MCF 10A (cell line): ENCODE measurements at places on chromosomes 1 and 21. TPM values are rescaled to one million over a fixed set of nuclear protein-coding genes. Genes with fewer than 3 reads are reported as not detected.
A peak's percentile ranks its signal among the peaks of the same experiment; 100 is the strongest.

GRCh38 chr1:28091043-28091781 lies 2.8 kb upstream of the EYA3 start:
- peaks cover 15% of the 10 kb centered on the region for H3K4me1 ChIP-seq
- H3K36me3 ChIP-seq, result no peaks in the 10 kb centered on the region

GRCh38 chr1:78007677-78008341 lies 3.1 kb downstream of the DNAJB4 start:
- no peak for DNase-seq
- peak overlapping the region; percentile 88 for H3K4me3 ChIP-seq
- peaks cover 14% of the 10 kb centered on the region for H3K36me3 ChIP-seq
- H3K27me3 ChIP-seq, result no peaks in the 10 kb centered on the region
- H3K27ac ChIP-seq, result no peak overlapping the region

DNA sequence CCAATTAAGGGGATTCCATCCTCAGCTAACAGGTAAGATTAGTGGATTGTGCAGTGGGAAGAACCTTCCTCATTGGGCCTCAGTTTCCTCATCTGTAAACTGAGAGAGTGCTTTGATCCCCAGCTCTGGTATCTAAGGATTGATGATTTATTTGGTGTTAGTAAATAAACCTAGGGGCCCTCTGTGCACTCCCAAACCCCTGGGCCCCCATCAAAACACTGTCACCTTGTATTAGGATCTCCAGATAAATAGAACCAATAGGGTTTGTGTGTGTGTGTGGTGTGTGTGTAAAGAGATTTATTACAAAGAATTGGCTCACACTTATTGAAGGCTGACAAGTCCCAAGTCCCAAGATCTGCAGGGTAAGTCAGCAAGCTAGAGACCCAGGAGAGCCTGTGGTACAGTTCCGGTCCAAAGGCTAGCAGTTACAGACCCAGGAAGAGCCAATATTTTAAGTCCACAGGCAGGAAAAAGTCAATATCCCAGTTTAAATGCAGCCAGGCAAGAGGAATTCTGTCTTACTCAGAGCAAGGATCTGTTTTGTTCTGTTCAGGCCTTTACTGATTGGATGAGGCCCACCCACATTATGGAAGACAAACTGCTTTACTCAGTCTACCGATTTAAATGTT lies 11.0 kb upstream of the ELK4 start:
- H3K4me1 ChIP-seq, result no peaks in the 10 kb centered on the region
- H3K4me3 ChIP-seq, result no peak overlapping the region

- DNase-seq, result no peak
- H3K27ac ChIP-seq, result no peak within 1 kb of the TSS
- H3K36me3 ChIP-seq, result peaks cover 4% of the 10 kb centered on the region
- no peak within 1 kb of the TSS for H3K4me3 ChIP-seq
Observed at GRCh38 chr1:92075311-92075710, at the start of gene SETSIP. TSS of gene SETSIP (minus strand) at chr1:92075411. CDS start at chr1:92075411, 0 bp downstream.

The BARHL2 gene
- total RNA-seq, result not detected in 2 replicates

GRCh38 chr1:183578856-183579255 lies 11.4 kb downstream of the NCF2 start:
- H3K4me1 ChIP-seq, result peaks cover 7% of the 10 kb centered on the region
- H3K36me3 ChIP-seq, result no peaks in the 10 kb centered on the region
- no peak for DNase-seq
- H3K27me3 ChIP-seq, result no peaks in the 10 kb centered on the region
- H3K4me3 ChIP-seq, result no peak overlapping the region

GRCh38 chr1:208446271-208446691 lies 202.1 kb upstream of the PLXNA2 start:
- peaks cover 7% of the 10 kb centered on the region for H3K4me1 ChIP-seq
- H3K4me3 ChIP-seq, result no peak overlapping the region
- no peaks in the 10 kb centered on the region for H3K36me3 ChIP-seq
- H3K27ac ChIP-seq, result no peak overlapping the region

GRCh38 chr1:227321035-227321434 lies 2.7 kb upstream of the CDC42BPA start:
- no peak for DNase-seq
- no peaks in the 10 kb centered on the region for H3K27me3 ChIP-seq
- no peak overlapping the region for H3K27ac ChIP-seq
- no peak overlapping the region for H3K4me3 ChIP-seq
- peaks cover 20% of the 10 kb centered on the region for H3K4me1 ChIP-seq
- peaks cover 8% of the 10 kb centered on the region for H3K36me3 ChIP-seq

DNA sequence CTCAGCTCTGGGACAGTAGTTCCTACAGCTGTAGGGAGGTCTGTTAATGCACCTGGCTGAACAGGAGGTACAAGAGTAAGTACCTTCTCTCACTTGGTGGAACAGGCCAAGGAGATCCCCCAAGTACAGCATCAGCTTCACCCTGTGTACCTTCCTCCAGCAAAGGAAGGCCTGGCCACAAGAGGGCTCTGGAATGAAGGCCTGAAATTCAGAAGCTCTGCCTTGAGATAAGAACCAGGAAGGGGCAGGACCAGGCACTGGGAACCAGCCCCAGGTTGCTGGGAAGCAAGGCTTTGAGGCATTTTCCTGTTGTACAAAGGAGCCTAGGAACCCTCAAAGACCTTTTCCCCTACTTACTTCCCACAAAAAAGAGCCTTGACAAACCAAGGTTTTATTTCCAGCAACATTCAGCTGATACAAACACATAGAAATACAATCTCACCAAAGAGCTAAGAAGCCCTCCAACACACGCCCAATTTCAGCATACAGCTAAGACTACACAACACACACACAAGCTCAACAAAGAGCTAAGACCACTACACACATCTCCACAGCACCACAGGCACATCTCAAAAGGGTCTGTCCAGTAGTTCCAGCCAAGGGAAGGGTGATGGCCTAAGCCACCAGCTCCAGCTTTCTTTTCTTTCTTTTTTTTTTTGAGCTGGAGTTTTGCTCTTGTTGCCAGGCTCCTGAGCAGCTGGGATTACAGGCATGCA lies 23.5 kb downstream of the F11R start:
- H3K4me3 ChIP-seq, result no peak overlapping the region
- H3K27me3 ChIP-seq, result no peaks in the 10 kb centered on the region
- H3K27ac ChIP-seq, result no peak overlapping the region
- H3K36me3 ChIP-seq, result peaks cover 57% of the 10 kb centered on the region
- DNase-seq, result peak; percentile 74

GRCh38 chr1:156627313-156627880 lies 8.2 kb downstream of the HAPLN2 start:
- H3K36me3 ChIP-seq, result no peaks in the 10 kb centered on the region
- no peak overlapping the region for H3K4me3 ChIP-seq
- peak; percentile 83 for DNase-seq
- H3K4me1 ChIP-seq, result peaks cover 17% of the 10 kb centered on the region
- H3K27me3 ChIP-seq, result peaks cover 61% of the 10 kb centered on the region
- H3K27ac ChIP-seq, result no peak overlapping the region

DNA sequence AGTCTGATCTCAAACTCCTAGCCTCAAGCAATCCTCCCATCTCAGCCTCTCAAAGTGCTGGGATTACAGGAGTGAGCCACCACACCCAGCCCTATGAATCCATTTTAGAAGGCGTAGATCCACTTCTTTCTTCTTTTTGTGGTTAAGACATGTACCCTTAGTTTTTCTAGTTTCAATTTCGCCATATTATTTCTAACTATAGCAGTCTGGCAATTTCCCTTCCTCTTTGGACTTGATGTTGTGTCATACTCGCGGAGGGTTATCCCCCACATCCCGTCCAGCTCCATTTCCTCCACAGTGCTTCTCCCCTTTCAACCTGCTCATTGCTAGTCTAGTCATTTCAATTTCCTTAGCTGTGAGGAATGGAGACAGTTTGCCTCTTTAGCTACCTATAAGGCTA lies 5.2 kb upstream of the LRRC8D start:
- peaks cover 24% of the 10 kb centered on the region for H3K27me3 ChIP-seq
- no peak overlapping the region for H3K4me3 ChIP-seq
- peaks cover 11% of the 10 kb centered on the region for H3K4me1 ChIP-seq
- DNase-seq, result no peak

The UBXN11 gene
- total RNA-seq, result 17.7 and 20.3 TPM in 2 replicates

GRCh38 chr1:164608651-164609057 lies 49.7 kb downstream of the PBX1 start:
- H3K27ac ChIP-seq, result no peak overlapping the region
- peaks cover 26% of the 10 kb centered on the region for H3K4me1 ChIP-seq
- no peak overlapping the region for H3K4me3 ChIP-seq
- no peak for DNase-seq

- H3K4me3 ChIP-seq, result no peak overlapping the region
- H3K27ac ChIP-seq, result no peak overlapping the region
- no peaks in the 10 kb centered on the region for H3K36me3 ChIP-seq
- no peaks in the 10 kb centered on the region for H3K27me3 ChIP-seq
Observed at GRCh38 chr21:26887251-26887650, 42.0 kb upstream of the ADAMTS1 start.

The C1orf21 gene
- 23.2 and 25.3 TPM in 2 replicates for total RNA-seq

The TCEA3 gene
- 0.49 and 1.5 TPM in 2 replicates for total RNA-seq

The ORC1 gene
- 1.8 and 2.7 TPM in 2 replicates for total RNA-seq

The TTC34 gene
- 0.47 and 0.86 TPM in 2 replicates for total RNA-seq

The MAB21L3 gene
- 2.5 and 2.8 TPM in 2 replicates for total RNA-seq
